Stimulated activated CD8-positive, alpha-beta memory T cell treated with anti-CD3 and anti-CD28 coated beads, Interleukin-15, amount 100 ng/mL, for 48 hours (primary cell): ENCODE measurements at places on chromosomes 7 and 10.

- no peak for DNase-seq
Observed at GRCh38 chr7:55019191-55019690, 424 bp downstream of the EGFR start.

DNA sequence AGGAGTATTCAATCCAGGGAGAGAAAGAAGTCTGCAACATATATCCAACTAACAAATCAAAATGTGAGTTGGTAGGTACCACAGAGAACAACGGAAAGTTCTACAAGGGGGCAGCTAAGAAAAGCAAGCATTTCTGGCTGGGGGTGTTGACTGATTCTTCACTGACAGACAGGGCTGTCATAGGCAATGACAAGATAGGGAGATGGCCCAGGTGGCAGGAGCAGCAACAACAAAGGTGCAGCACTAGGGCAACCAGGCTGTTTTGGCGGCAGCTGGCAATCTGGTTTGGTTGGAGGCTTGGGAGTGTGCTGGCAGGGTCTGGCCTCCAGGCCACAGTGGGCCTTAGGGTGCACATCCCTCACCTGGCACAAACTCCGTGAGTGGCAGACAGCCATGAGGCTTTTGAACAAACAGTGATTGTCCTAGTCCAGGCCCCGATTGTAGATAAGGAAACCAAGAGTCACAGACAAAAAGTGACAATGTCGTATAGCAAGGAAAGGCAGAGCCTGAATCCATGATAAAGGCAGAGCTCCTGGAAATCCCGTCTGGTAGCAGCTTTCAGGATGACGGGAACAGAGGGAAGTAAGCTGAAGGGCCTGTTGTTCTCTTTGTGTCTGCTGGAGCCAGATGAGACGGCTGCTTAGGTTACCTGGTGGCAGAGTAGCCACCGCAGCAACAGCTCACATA is 28.4 kb downstream of the DPCD start:
- no peak for DNase-seq

DNA sequence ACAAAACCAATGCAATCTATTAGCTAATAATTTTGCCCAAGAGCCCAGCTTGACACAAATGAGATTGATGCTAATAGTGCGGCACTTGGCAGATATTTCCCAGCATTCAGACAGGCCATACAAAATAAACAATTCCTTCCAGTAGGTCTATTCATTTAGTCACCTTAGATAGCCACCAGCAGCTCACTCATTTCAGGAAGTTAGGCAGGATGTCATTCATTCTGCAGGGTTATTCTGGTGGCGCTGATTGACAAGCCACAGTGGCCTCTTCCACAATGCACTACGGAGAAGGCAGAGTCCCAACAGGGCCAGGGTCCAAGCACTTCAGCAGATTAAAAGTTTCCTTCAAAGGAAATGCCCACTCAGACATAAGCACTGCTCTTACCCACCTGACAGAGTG is 55.8 kb downstream of the PIK3AP1 start:
- no peak for DNase-seq

DNA sequence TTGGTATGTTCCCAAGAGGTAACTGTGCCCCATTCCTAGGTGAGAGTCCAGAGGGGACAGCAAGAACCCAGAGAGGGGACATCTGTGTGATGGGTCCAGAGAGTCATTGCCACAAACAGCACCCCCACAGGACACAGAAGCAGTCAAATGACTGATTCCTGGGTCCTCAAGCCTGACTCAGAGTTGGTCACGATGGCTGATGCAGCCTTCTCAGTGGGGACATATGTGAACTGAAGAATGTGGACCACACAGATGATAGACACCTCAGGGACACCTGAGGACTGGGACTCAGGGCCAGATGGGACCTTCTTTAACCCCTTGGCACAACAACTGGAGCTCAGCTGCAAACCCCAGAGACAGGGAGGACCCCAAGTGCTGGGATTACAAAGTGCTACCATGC is 96.5 kb downstream of the STRA8 start:
- DNase-seq: no peak

DNA sequence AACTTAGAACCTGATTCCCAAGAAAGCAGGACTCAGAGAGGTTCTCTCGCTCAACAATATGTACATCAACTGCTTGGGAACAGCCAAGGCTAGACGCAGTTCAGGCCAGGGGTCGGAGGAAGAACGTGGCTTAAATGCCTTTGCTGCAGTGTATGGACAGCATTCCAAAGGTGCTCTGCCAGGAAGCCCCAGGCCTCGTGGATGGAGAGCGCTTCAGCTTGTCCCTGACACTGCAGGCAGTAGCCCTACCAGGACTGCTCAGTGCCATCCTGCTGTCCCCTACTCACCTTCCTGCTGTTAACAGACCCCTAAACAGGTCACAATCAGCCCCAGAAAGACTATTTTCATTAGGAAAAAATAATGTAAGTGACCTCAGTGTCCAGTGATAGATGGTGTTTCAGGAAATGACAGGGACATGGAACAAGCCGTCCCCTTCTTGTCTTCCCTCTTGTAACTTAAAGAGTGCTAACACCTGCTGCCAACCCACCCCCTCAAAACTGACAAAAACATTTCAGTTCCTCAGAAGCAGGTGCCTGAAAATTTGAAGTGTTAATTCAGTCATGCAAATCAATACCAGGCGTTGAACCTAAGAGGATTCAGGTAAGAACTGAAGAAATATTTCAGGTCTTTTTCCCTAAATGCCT is 16.5 kb downstream of the CREB3L2 start:
- DNase-seq: no peak

DNA sequence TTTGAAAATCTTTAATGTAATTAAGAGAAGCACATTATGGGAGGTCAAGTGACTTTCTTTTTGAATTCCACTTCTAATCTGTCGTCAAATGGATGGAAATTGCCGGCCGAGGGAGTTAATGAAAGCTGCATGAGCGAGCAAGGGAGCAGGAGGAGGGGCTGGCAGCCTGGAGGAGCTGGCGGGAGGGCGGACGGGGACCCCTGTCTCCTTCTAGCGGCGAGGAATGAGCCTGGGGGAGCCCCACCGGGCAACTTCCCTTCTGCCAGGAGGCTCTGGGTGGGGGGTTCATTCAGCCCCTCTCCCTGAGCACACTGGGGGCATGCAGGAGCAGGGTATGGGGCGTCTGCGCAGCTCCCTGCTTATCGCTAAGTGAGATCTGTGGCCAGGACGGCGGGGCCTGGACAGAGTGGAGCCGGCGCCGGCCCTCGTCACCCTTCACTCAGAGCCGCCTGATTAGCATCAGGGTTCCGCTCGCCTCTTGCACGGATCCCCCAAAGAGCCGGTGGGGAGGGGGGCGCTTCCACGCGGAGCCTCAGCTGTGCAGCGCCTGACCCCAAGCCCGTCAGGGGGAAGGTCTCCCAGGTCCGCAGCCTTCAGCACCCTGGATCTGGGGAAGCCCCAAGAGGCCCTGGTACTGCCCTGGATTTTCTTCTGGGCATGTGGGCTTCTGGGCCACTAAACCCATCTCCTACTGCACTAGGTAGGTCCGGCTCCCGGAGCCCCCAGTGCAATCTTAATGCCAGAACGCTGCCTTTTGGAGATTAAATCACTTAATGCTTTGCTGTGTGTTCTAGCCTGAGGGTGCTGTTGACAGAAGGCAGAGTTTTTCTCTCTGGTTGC is 680.8 kb downstream of the LRMDA start:
- DNase-seq: no peak

DNA sequence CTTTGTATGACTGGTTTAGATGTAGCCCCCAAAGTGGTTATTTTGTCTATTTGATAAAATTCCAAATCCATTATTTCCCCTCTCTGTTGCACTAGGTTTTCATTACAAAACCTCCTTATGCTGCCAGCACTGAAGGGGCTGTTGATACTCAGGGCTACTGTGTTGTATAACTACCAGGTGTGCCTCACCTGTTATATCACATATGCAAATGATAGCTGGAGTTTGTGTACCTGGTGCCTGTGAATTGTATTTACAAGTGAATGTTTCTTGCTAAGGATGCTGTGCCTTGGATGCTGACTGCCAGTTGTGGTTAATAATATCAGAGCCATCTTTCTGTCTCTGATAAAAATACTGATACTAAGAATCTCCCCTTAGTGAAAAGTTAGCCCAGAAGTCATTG is 84.8 kb upstream of the CCDC6 start:
- no peak for DNase-seq

GRCh38 chr7:103134836-103135554 is 13.9 kb downstream of the NAPEPLD start:
- no peak for DNase-seq

GRCh38 chr7:93212881-93213280 is 13.4 kb downstream of the HEPACAM2 start:
- no peak for DNase-seq

DNA sequence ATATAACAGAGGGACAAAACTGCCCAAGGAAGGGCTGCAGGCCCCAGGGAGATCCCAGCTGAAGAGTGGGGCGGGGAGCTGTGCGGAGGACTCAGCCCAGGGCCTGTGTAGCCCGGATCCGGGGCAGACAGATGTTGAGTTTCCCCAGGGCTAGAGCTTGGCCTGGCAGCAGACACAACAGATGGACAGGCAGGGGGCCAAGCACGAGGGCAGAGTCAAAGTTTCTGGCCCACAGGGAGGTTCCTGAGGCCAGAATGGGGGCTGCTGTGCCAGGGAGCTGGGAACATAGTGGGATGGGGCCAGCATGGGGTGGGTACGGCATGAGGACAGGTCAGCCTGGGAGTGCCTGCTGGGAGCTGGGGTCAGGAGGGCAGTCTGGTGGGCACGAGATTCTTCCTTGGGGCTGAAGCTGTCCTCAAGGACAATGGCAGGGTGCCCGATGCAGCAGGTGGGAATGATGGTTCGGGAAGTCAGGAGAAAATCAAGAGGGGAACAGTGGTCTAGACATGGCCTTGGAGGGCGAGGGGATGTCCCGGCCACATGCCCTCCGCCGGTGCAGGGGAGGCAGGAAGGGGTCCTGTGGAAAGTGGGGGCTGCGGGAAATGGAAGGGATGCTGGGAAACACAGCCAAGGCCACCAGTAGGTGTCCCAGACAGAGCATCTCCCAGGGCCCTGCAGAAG is 519.1 kb upstream of the FOXK1 start:
- no peak for DNase-seq

GRCh38 chr10:17445400-17445998 is 8.9 kb downstream of the ST8SIA6 start:
- DNase-seq: no peak

GRCh38 chr7:33674804-33675411 is 230.4 kb upstream of the BMPER start:
- DNase-seq: no peak

DNA sequence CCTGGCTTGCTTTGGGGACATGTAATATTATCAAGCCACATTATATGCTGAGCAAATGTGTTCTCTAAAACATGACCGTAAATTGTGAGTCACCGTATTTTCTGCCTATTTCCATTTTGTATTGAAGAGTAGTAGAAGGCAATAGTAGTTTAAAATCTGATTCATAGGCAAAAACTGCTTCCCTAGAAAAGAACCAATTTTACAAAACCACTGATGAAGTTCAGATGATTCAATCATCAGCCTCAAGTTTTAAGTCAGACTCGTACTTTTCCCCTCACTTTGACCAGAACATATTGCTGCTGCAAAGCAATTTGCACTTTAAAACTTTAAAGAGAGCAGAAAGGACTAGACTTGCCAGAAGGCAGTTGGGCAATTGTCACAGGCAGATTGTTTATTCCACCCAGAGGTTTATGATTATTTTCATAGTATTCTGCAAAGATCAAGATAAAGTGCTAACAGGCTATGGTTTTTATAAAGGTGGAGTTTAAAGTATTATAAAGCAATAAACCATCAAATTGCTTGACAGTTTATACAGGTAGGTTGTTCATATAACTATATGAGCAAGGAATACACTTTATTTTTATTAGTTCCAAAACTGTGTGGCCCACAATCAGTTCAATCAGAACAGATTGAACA is 168.2 kb downstream of the ETV1 start:
- DNase-seq: no peak

GRCh38 chr7:79666472-79666871 is 213.0 kb upstream of the MAGI2 start:
- no peak for DNase-seq

DNA sequence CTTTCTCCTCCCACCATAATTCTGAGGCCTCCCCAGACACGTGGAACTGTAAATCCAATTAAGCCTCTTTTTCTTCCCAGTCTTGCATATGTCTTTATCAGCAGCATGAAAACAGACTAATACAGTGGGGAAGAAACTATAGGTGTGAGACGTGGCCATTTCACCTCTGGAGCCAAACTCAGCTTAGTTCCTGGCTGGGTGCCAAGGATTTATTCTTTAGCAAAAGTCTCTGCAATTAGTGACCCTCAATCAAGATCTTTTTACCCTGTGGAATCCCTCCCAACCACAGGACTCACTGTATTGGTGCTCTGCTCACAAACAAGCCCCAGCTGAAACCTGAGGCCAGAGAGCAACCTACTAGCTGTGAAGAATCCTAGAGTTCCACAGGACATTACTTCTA is 28.1 kb upstream of the SFTPD start:
- no peak for DNase-seq

GRCh38 chr10:5959581-5960069 is 17.7 kb downstream of the IL15RA start:
- DNase-seq: no peak

GRCh38 chr10:130820880-130821482 is 490.5 kb downstream of the TCERG1L start:
- DNase-seq: no peak

DNA sequence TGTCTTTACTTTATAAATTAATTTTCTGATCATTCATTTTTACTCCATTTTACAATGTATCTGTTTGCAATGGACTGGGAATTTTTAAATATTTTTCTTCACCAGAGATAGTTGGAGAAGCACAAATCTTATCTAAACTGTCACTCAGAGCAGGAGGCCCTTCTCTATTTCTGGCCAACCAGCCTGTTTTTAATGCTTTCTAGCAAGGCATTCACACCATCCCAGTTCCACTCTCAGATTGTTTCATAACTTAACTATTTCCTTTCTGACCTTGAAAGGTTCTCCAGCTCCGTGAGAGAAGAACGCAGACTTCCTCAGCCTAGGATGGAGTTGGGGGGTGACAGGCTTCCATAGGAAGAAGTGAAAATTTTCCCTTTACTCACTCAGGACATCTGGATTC is 155.8 kb downstream of the SKIDA1 start:
- DNase-seq: no peak

DNA sequence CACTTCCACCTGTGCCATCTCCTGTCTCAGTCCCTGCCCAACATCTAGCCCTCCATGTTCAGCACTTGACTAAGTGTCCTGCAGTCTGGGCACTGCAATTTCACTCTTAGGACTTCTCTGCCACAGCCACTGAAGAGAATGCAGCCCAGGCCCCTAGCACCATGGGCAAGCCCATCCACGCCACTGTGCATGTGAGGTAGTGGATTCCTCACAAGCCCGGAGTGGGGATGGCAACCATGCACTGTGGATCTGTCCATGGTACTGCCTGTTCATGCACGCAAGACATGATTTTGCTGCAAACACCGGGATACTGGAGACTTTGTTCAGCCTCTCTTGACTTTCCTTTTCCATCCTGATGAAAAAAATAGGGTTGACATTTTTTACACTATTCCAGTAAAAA is 12.3 kb downstream of the DDC start:
- DNase-seq: no peak

DNA sequence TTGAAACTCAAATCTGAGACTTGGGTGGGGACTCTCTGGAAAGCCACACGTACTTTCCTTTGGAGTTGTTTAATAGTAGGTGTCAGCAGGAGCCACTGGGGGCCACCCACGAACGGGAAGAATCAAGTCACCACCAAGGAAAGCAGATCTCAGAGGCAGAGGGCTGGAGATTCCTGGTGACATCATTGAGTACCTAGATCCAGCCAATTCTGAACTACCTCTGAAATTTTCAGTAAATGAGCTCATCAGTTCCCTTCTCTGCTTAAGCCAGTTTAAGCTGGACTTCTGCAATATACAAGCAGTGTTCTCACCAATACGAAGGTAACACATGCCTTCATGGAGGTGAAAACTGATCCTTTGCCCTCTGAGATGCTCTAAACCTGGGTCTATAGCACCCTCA is 99.3 kb upstream of the SORCS3 start:
- DNase-seq: no peak

- no peak for DNase-seq
Observed at GRCh38 chr7:15557686-15558085, 4.1 kb downstream of the AGMO start.
